ENCODE measurements at places on chromosomes 1 and 21.

DNA sequence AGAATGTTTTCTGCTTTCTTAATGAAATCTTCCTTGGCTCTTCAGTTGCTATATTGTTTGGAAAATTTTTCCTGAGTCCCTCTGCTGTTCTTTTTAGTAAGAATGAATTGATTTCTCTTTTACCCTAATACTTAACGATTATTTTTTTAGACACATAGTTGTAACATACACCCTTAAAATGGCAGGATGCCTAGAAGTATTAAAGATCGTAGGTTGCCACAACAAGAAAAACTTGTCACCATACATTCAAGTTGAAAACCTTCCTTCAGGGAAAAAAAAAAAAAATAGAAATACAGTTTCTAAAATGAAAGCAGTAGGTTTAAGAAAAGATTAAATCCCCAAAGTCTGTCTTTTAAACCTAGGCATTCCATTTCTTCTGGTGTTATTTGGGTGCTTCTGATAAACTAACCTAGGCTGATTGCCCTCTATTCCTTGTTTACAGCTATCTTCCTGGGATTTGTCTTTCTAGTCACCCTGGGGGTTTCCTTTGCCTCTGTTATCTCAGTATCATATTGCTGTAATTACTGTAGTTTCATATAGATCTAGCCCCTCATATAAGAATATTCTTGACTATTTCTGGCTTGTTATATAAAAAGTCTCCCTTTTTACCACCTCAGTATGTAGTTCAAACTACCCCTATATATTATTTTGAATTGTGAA lies 16.8 kb downstream of the SUCO start:
- no peak for DNase-seq

- no peak for DNase-seq
These were observed 4.2 kb upstream of the NVL start for GRCh38 chr1:224333939-224334786.

GRCh38 chr1:30888391-30888790 lies 20.2 kb downstream of the SDC3 start:
- no peak for DNase-seq

- no peak for DNase-seq
These were observed 357.9 kb upstream of the USP24 start for GRCh38 chr1:55572878-55573734.

GRCh38 chr21:43005635-43006034 lies 31.3 kb downstream of the PKNOX1 start:
- no peak for DNase-seq

- DNase-seq = no peak
These were observed 135.7 kb upstream of the RUNX3 start for GRCh38 chr1:25065795-25066238.

DNA sequence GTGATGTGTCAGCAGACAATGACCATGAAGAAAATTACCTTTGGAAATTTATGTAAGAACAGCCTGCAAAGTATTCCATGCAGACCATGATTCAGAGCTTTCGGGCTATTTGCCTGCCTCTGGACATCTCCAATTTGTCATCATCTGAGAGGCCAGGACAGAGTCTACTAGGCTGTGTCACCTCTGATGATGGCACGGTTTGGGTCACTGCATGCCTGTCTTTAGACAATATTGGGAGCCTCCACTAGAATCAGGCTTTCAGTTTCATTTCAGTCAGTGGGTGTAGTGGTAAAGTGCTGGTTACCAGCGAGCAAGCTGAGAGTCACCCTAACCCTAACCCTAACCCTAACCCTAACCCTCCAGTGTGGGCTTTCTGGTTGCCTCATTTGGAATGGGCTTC lies 80.8 kb downstream of the KCNJ6 start:
- no peak for DNase-seq

DNA sequence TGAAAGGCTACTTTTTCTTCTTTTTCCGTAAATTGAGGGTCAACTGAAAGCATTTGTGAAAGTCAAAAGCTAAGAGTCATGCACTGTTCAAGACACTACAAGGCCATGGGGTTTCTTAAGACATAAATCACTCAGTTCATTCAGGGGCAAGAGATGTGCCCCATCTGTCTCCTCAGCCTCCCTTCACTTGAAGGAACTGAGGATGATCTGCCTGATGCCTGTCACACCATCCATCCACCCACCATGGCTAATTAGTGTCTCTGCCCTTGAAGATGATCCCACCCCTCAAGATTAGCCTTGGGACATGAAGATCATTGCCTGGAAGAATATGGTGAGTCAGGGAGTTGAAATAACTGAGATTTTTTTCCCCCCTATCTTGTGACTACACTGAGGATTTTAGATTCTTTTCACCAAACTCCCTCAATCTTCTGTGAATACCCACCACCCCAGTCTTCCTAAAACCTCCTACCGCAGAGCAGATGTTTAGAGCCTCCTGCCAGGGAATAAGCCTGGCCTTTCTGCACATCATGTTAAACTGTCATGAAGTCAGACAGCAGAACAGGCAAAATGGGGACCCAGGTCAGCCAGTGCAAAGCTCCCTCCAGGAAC lies 88.6 kb upstream of the LMO4 start:
- DNase-seq = no peak

- no peak for DNase-seq
These were observed 122.3 kb downstream of the GALNT2 start for GRCh38 chr1:230189341-230189740.

DNA sequence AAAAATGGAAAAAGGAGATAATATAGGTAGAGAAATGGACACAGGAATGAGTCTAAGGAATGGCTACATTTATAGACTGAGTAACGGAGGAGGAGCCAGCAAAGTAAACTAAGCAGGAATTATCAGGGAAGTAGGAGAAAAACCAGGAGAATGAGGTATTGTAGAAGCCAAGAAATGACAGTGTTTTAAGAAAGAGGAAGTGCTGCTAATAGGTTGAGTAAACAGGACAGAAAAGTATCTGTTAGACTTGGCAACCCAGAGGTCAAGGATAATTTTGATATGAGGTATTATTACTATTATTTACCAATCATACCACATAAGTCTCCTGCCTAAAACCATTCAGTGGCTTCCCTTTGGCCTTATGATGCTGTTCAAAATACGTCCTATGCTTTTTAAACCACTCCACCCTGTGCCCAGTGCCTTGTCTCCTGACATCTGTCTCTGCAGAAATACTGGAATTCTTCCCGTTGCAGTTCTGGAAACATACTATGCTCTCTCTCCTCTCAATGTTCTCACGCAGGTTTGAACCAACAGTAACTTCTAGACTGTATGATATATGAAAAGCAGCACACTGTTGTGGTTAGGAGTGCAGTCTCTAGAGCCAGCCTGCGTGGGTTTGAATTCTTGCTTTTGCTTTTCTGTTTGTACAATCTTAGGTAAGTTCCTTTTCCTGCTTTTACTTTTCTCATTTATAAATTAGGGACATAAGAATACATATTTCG lies 24.6 kb upstream of the NEK7 start:
- no peak for DNase-seq

- no peak for DNase-seq
These were observed 31.9 kb upstream of the FCGR2A start for GRCh38 chr1:161473348-161473747.

DNA sequence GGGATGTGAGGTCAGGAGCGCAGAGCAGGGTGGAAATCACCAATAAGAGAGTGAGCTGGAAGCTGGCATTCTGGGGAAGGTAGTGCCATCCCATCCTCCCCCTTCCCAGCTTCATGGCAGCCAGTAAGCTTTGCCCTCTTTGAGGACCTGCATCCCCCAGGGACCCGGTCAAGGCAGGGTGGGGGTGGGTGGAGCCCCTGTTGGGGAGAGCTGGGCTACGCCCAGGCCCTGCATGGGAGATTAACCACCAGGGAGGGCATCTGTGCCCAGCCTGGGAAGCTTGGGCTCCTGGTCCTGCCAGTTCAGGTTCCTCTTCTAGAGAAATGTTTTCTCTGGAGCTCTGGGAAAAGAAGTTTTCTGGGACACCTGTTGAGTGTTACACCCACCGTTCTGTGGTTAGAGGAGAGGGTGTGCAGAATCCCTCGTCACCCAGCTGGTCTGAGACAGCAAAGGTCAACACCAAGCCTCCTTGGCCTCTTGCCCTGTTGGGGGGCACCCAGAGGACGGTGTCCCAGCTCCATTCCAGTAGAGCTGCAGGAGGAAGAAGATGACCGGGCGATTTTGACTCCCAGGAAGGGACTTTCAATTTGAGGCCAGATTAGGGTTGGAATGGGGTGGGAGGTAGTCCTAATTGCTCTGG lies 30.1 kb upstream of the TENT5C start:
- no peak for DNase-seq

- DNase-seq = no peak
These were observed 596 bp downstream of the CD247 start for GRCh38 chr1:167517535-167518330.

DNA sequence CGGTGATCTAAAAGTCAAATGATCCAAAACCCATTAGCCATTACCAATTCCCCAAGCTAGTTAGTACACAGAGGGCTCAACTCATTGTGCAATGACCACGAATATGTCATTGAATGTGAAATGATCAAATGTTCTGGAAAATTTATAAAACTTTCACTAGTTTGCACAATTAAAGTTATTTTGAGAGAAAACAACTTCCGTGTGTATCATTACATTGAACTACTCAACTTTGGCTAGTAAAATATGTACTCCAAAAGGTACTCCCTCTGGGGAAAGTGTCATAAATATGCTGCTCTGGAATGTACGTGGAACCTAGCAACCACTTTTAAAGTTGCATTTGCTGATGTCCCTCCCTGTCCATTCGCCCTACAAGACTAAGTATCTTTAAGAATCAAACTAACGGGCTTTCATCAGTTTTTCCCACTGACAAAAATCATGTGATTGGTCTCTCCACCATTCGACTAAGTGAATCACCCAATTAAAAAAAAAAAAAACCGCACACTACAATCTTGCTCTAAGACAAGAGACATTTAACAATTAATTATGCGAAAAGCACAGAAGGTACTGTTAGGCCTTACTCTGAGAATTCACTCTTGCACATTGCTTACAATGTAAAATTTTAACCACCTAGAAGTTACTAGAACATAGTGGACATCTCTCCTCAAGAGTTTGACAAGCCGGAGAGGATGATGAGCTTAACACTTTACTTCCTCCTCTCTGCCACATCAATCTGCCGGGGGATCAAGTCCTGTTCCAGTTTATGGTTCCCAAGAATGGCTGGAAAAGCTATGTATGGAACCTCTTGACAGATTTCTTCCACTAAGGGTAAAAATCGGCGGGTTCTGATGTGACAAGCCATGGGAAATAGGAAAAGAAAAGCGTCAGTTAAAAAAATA lies 1.2 kb downstream of the ACBD3 start:
- DNase-seq = no peak

DNA sequence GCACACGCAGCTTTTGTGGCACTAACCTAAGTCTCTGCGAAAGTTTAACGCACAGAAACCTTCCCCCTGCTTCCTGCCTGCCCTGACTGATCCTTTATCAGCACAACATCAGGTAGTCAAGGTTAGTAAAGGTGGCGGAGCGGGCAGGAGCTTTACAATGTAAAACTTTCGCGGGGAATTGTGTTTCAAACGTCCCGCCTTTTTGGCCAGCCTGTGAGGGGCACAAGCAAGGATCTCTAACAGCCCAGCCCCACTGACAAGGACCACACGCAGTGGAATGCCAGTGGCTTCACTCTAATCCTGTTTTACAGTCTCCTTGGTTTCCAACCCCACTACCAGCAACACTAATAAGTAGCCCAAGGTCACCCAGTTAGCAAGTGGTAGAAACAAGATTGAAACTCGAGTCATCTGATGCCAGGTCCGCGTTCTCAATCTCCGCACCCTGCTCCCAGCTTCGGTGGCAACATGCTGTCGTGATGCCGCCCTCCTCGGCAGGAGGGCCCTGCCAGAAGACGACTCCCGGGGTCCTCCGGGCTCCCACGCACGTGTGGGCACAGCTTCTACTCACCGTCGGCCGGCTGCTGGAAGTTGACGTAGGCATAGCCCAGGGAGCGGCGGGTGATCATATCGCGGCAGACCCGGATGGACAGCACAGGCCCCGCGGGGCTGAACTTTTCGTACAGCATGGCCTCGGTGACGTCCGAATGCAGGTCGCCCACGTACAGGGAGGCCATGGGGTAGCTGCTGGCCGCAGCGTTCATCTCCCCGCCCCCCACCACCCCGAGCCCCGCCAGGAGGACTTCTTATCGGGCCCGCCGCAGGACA lies 1.2 kb downstream of the PABPC4 start:
- peak; percentile 77 for DNase-seq

DNA sequence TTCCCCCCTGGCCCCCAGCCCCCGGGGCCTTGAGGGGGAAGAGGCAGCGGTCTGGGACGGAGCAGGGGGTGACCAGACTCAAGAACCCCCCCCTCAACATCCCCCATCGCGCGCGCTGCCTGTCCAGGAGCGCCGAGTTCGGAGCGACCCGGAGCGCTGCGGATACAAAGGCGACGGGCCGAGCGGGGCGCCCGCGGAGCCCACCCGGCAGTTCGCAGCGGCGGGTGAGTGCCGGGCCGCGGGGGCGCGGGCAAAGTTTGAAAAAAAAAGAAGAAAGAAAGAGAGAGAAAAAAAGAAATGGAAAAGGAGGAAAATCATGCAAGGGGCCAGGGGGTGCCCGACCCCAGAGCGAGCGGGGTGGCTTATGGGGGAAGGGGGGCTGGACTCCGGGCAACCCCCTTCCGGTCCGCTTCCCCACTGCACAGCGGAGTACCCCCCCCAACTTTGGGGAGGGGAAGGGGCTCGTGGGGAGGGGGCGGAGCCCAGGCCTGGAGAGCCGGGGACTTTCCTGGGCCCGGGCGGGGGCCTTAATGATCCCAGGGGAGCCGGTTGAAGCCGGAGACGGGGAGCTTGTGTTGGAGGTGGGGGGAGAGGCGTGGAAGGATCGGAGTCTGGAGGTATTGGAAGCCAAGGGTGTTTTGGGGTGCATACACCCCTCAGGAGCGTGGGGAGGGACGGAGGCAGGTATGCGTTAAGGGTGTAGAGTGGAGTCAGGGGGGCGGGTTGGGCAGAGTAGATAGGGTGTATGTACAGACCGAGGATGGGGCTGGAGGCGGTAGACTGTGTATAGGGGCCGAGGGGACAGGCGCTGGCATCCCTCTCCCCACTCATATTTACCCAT lies 502 bp downstream of the VANGL2 start:
- peak; percentile 67 for DNase-seq

DNA sequence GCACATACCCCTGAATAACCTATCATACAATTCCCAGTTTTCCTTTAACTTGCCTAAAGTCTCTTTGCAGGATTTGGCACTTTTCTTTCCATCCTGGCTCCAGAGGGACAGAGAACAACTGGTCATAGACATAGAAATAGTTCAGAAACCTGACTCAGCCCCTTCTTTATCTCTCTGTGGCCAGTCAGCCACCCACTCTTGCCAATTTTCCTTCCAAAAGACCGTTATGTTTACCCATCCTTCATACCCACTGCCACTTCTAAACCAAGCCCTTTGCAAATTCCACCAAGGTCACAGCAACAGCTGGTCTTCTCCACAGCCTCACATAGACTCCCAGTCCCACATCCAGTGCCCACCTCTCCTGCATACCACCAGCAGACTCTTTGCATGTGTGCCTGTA lies 127.2 kb upstream of the FGGY start:
- no peak for DNase-seq

DNA sequence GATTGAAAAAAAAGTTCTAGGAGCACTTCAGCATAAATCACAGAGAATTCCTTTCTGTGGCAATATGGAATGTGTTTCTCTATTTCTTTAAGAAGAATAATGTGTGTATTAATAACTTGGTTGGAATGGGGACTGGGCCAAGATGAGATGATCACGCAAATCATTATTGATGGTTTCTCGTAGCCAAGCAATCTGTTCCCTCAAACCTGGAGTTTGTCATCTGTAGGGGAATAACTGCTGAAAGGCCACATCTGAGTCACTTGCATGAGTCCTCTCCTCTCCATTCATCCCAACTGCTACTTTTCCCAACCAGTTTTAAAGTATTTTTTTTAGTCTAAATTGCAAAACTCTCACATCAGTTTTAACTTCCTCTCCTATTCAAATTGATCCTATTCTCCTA lies 480.4 kb downstream of the PLPP3 start:
- DNase-seq = no peak

- DNase-seq = no peak
These were observed 3.1 kb upstream of the OR10J1 start for GRCh38 chr1:159436469-159436868.

Measured in sciatic nerve (tissue), 2 donors.